Esophagus muscularis mucosa (tissue), 4 donors: ENCODE measurements at places on chromosomes 1 and 21.

- DNase-seq, result no peak
Observed at GRCh38 chr21:42096566-42096965, 25.4 kb downstream of the UMODL1 start.

DNA sequence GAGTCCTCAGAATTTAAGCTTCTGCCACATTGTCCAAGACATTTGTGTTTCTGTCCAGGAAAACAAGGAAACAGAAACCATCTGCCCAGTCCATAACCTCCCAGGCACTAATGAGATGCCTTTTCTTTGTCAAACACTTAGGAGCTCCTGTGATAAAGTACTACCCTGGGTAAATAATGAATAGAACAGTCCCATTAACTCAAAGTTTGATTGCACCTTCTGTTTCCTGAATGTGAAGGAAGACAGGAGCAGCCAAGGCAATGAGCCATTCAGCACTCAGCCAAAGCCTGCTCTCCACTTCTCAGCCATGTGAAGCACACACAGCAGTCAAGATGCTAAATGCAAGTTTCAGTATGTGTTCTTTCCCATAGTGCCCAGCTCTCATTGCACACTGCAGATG is 199.8 kb downstream of the SEC16B start:
- no peak for DNase-seq

DNA sequence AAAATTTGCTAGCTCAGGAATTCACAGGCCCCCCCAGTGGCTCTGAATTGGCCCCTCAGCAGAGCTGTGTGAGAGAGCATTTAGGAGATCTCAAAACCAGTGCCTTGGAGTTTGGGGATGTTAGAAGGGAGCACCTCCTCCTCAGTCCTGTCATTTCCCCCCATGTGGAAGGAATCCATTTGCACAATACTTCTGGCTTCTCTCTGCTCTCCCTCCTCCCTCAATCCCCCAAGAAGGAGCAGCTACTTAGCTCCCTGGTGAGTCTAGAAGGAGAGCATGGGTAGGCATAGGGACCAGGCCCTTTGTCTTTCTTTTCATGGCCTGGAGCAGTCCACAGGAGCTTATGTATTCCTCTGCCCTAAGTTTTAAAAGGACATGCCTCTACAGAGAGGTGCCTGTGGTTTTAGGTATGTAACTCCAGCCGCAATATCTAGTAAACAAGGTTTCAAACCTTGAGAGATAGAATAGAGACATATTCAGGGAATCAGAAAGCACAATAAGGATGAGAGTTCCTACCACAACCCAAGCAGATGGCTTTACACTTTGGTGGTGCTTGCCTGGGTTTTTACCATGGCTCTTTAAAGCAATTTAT is 199.4 kb downstream of the FCRL5 start:
- peak; percentile 74 for DNase-seq

- peak; percentile 29 for DNase-seq
Observed at GRCh38 chr21:45160198-45160597, 85.8 kb downstream of the ADARB1 start.

DNA sequence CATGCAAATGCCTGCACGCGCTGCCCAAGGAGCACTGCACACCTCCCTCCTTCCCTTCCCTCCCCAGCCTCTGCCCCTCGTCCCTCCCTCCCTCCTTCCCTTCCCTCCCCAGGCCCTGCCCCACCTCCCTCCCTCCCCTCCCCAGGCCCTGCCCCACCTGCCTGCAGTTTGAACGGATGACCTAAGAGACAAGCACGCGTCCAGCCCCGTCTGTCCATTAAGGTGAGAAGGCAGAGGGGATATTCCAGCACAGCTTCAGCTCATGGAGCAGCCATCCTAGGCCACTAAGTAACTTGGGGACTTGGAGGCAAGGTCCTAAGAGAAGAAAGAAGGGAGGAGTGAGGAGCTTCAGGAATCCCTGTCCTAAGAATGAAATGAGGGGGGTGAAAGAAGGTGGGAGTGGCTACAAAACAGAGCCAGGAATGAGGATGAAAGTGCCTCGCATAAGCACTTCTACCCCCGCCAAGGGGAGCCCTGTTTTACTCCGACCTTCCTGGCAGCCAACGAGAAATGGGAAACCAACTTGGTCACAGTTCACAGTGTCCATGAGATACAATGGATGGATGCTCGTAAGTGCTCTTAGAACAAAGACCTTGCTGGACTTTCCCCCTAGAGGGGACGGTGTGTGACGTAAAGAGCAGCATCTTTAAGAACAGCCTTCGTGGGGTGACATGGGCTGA is 21.3 kb upstream of the EFHD2 start:
- DNase-seq, result no peak

- DNase-seq, result no peak
Observed at GRCh38 chr1:186768906-186769305, 59.8 kb upstream of the PLA2G4A start.

DNA sequence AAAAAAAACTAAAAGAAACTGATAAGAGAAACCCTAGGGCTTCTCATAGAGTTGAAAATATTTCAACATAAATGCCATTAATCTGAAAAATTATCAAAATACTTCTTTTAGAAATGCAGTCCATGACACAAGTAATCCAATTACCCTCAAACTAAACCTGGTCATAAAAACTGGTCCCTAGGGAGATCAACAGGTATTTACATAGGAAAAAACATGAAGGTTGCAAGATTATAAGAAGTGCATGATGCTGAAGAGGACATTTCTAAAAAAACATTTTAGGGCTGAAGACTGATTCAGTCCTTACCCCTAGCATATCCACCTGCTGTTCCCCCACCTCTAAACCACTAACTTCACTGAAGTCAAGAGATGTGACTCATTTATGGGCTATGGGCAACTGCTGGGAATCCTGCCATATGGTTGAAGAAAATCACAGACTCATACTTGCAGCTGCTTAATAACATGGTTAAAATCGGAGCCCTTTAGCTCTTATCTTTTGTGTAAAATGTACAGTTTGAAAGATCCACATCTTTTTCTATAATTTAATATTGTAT is 131.0 kb upstream of the RUNX1 start:
- no peak for DNase-seq

DNA sequence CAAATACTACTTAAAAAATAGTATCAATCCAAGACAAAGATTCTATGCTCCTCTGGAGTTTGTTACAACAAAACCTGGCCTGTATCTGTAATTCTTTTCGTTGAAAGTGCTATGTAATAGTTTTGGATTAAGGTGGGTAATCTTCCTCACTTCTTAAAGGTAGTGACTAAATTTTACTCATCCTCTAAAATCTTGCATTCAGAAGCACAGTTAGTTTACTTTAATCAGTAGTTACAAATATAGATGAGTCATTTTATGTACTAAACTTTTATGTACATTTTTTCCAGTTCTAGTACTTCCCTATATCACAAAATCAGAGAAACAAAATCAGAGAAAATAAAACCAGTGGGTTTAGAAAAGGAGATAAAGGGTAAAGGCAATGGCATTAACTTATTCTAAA is 51.3 kb downstream of the ZNHIT6 start:
- DNase-seq, result no peak

DNA sequence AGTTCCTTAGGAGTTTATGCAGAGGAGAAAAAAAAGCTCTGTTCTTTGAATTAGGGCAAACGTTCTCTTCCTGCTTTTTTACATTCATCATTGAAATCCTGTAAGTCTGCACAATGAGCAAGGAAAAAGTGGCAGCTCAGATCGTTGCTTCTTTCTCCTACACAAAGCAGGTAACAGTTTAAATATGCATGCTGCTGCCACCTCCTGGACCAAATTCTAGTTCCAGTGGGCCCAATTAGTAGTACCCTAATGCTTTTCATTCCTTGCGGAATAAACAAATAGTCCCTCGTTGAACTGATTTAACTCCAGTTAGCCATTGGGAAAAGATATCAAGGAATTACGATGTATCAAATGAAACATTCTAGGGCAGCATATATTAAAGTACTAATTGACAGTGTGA is 20.1 kb downstream of the YTHDF2 start:
- no peak for DNase-seq

GRCh38 chr1:52579415-52579814 is 22.8 kb upstream of the GPX7 start:
- DNase-seq, result no peak

- no peak for DNase-seq
Observed at GRCh38 chr21:24023402-24023801, 1583.9 kb downstream of the MRPL39 start.

- no peak for DNase-seq
Observed at GRCh38 chr21:42794551-42794950, 84.8 kb downstream of the WDR4 start.

GRCh38 chr21:32134441-32135130 is 144.3 kb downstream of the MIS18A start:
- DNase-seq, result peak; percentile 64

DNA sequence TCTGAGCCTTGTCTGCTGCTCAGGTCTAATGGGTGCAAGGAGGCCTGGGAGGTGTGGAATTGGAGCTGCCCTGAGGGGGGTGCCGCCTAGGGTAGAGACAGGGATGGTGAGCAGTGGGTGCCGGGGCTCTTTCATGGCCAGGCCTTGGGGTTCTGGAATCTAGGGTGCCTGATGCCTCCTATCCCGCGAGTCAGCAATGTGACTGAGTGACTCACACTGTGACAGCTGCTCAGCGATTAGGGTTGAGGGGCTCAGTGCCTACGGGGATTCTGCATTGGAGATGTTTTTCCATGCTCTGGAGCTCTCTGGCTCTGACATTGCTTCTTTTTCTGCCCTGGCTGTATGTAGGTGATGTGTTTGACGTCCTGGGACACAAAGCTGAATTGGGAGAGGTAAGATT is 16.8 kb downstream of the ATP8B2 start:
- no peak for DNase-seq

DNA sequence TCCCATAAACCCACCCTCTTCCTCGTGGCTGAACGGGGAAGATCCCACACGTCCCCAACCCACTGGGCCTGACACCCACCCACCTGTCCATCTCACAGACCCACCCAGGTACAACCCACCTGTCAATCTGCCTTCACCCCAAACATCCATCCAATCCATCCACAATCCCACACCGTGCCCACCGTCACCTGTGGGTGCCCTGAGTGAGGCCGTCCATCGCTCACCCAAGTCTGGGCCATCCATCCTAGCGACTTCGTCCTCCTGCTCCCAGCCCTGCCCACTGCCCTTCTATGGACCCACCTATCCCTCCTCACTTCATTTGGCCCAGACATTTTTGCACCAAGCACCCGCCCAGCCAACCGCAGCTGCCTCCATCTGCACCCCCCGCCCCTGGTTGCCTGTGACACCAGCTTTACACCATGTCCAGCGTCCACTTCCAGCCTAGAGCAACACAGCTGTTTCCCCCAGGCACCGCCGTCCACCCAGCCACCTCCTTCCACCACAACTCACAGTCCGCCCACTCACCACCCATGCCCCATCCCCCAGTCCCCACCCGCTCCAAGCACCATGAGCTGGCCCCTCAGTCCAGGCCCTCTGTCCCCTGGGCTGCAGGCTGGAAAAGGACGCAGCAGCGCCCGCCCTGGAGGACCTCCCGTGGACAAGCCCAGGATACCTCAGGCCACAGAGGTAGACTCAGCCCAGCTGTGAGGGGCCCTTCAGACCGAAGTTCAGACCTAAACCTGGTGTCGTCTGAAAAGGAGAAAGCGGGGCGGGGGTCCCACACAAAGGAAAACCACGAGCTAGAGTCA is 7.7 kb downstream of the TTLL10 start:
- no peak for DNase-seq

DNA sequence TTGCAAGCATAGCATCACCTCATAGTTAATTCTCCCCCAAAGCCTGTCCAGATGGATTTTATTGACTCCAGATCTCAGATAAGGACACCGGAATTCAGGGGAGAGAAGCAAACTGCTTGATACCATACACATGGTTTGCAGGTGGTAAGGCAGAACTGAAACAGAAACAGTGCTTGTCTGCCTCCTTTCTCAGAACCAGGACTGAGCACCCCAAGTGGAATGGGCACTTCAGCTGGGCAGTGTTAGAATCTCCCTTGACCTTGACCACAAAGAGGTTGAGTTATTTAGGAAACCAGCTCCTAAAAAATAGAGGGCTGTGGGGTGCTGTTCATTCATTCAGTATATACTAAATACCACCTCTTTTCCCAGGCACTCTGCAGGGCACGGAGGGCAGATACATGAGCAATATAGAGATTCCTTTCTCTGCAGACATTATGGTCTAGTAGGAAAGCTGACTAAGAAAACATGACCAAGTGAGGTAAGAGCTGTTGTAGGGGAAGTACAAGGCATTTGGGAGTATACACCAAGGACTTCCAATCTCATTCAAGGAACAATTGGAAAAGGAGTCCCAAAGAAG is 185.2 kb downstream of the C1orf94 start:
- peak; percentile 72 for DNase-seq

- no peak for DNase-seq
Observed at GRCh38 chr1:170530972-170531757, 801 bp upstream of the GORAB start.

DNA sequence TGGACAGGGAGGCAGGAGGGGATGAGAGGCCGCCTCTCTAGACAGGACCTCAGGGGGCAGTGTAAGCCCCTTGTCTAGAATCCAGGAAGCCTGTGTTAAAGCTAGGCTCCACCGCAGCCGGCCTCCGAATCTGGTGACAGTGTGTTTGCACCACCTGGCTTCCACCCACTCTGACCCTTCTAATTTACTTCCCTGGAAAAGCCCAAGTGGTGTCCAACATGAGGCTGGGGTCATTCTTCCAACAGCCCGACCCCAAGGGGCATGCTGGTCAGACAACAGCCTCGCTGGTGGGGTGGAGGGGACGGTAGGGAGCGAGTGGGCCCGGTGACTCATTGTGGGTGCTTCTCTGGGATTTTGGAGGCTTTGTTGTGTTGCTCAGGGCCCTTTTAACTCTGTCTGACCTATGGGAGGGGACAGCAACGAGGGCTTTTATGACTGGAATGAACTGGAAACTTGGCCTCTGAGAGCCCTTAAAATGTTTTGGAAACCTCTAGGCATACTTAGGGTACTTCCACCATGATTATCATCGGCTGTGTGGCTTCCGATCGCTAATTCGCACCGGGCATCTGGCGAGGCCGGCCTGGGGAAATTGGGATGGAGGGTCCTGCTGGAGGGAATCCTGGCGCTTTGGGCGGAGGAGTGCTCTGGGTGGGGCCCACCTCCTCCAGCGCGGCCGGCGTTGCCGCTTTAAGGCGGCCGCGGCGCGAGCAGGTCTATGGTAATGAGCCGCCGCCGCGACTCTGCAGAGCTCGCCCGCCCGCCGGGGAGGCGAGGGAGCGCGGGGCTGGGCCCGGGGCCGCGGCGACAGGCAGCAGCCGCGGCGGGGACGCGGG is at the start of gene CELSR2:
CELSR2 (plus strand) TSS at position 743 of the 833 bp plus-strand sequence. CDS start 541 bp downstream, outside the sequence.
- DNase-seq, result no peak

GRCh38 chr1:64137412-64137803 is 66.0 kb upstream of the UBE2U start:
- no peak for DNase-seq

- peak; percentile 85 for DNase-seq
Observed at GRCh38 chr1:54016343-54017282, 1.4 kb downstream of the LDLRAD1 start.
